ENCODE measurements at places on chromosomes 11 and 22. TPM values are rescaled to one million over a fixed set of nuclear protein-coding genes. Genes with fewer than 3 reads are reported as not detected.

BIRC2 gene
- 53.5 TPM for total RNA-seq

MCHR1 gene
- not detected for total RNA-seq

OAF gene
- 30.3 TPM for total RNA-seq

NXPE2 gene
- total RNA-seq = not detected

OR2AG2 gene
- total RNA-seq = not detected

MUC6 gene
- not detected for total RNA-seq

- H3K27me3 ChIP-seq = peaks cover under 1% of the 10 kb centered on the region
- no peak for DNase-seq
- H3K4me3 ChIP-seq = no peak overlapping the region
- no peaks in the 10 kb centered on the region for H3K36me3 ChIP-seq
Measured at GRCh38 chr11:119481667-119482400, 58.9 kb upstream of the THY1 start.

GRCh38 chr11:63635762-63636465 is 21.7 kb upstream of the PLAAT3 start:
- H3K4me3 ChIP-seq = no peak overlapping the region
- peak; percentile 72 for DNase-seq
- H3K27me3 ChIP-seq = no peaks in the 10 kb centered on the region
- peaks cover 1% of the 10 kb centered on the region for H3K36me3 ChIP-seq

GRCh38 chr11:44658506-44658850 is 68.3 kb upstream of the TSPAN18 start:
- peak; percentile 21 for DNase-seq
- no peak overlapping the region for H3K4me3 ChIP-seq
- no peaks in the 10 kb centered on the region for H3K36me3 ChIP-seq
- no peak overlapping the region for H3K27ac ChIP-seq

- no peaks in the 10 kb centered on the region for H3K27me3 ChIP-seq
- H3K36me3 ChIP-seq = no peaks in the 10 kb centered on the region
- no peak for DNase-seq
Measured at GRCh38 chr11:103633068-103633788, 403.2 kb upstream of the DDI1 start.

DNA sequence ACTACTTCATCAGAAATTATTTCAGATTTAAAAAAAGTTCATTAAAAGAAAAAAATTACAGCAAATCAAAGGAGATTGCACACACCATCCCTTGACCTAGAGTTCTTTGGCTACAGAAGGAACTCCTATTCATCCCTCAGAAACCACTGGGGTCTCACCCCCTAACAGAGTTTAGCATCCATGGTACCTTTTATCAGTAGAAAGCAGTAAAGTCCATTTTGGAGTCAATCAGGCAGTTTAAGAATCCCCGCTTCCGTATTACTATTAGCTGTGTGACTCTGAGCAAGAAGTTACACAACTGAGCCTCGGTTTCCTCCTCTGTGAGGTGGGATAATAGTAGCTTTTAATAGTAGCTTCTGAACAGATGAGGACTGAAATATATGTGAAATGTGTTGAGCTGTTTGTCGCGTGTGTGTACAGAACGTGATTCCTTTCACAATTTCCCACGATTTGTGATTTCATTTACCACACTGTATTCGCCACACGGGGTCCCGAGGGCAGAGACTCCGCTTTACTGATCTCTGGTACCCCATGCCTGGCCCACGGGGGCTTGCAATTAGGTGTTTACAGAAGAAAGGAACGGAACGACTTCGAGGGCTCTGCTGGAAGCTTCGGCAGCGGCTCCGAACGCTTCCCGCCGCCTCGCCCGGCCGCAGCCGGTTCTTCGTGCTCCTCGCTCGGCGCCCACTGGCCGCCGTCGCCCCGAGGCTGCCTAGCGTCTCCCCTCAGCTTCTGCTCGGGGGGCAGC is 72.5 kb upstream of the ZBED5 start:
- H3K4me1 ChIP-seq = peaks cover 28% of the 10 kb centered on the region
- H3K27ac ChIP-seq = peak overlapping the region; percentile 98
- H3K36me3 ChIP-seq = no peaks in the 10 kb centered on the region
- no peak for DNase-seq
- H3K4me3 ChIP-seq = peak overlapping the region; percentile 75

DNA sequence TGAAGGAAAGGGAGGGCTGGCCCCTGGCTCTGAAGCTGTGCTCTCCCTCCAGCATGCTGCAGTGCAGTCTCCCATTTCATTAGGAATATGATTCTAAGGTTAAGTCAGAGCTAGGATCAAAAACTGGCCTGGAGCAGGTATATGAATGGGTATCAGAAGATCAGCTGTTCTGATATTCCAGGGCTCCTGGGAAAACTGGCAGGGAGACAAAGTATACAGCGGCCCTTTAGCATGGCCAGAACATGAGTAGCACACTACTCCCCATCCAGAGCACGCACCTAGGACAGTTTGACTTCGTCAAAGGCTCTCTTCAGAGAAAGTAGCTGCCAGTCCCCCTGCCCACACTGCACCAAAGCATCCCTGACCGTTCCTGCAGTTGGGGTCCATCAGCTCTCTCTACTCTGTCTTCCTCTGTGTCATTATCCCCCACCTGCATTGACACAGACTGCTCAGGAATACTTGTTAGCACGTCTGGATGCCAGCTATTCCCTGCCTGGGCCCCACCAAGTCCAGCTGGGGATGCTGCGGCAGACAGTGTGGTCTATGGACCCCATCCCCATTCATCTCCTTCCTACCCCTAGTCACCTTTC is 4.0 kb upstream of the FCHSD2 start:
- no peak overlapping the region for H3K27ac ChIP-seq
- H3K4me1 ChIP-seq = peaks cover 14% of the 10 kb centered on the region
- no peak for DNase-seq
- H3K36me3 ChIP-seq = no peaks in the 10 kb centered on the region
- no peak overlapping the region for H3K4me3 ChIP-seq

DNA sequence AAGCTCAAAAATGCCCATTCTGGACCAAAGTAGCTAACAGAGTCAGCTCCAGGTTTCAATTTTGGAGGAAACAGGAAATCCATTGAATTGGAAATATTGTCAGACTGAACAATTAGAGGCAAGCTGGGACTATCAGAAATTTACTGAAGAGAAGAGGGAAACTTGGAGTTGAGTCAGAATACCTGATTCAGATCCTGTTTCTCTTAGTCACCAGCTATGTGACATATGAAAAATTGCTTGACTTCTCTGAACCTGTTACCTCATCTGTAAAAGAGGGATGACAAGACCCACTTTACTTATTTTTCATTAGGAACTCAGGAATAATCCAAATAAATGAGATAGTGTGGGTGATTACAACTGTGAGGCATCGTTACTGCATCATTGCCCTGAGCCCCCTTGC is 148.9 kb upstream of the CADM1 start:
- H3K4me1 ChIP-seq = no peaks in the 10 kb centered on the region
- no peaks in the 10 kb centered on the region for H3K36me3 ChIP-seq
- H3K27me3 ChIP-seq = no peaks in the 10 kb centered on the region

- H3K4me1 ChIP-seq = no peaks in the 10 kb centered on the region
- H3K27me3 ChIP-seq = no peaks in the 10 kb centered on the region
- H3K36me3 ChIP-seq = no peaks in the 10 kb centered on the region
- DNase-seq = no peak
Measured at GRCh38 chr11:17845431-17845881, 110.9 kb downstream of the KCNC1 start.

DNA sequence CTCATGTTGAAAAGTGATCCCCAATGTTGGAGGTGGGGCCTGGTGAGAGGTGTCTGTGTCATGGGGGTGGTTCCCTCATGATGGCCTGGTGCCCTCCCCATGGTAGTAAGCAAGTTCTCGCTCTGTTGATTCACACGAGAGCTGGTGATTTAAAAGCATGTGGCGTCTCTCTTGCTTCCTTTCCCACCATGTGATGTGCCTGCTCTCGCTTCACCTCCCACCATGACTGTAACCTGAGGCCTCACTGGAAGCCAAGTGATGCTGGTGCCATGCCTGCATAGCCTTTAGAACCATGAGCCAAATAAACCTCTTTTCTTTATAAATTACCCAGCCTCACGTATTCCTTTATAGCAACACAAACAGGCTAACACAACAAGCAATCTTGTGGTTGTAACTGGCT is 52.4 kb downstream of the VSIG10L2 start:
- no peak overlapping the region for H3K27ac ChIP-seq
- H3K36me3 ChIP-seq = no peaks in the 10 kb centered on the region
- no peaks in the 10 kb centered on the region for H3K4me1 ChIP-seq
- H3K27me3 ChIP-seq = no peaks in the 10 kb centered on the region
- no peak overlapping the region for H3K4me3 ChIP-seq
- no peak for DNase-seq

- H3K4me3 ChIP-seq = no peak overlapping the region
- no peak overlapping the region for H3K27ac ChIP-seq
- no peaks in the 10 kb centered on the region for H3K27me3 ChIP-seq
- no peaks in the 10 kb centered on the region for H3K36me3 ChIP-seq
- H3K4me1 ChIP-seq = peaks cover 7% of the 10 kb centered on the region
Measured at GRCh38 chr11:60700689-60701468, 1.5 kb downstream of the MS4A8 start.

DNA sequence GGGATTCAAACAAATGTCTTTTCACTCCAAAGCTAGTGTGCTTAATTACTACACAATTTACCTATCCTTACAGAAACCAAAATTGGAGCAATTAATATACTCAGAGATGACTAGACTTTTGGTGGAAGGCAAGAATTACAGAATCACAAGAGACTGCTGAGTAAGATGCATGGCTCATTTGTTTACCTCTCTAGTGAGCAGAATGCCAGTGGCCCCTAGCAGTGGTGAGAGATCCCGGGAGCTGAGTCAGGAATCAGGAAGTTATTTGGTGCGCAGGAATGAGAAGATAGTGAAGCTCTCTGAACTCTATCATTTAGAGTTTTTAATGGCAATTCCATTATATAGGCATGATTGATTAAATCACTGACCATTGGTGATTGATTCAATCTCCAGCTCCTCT is 188.9 kb upstream of the SESN3 start:
- no peak for DNase-seq
- no peaks in the 10 kb centered on the region for H3K36me3 ChIP-seq
- no peak overlapping the region for H3K27ac ChIP-seq
- H3K27me3 ChIP-seq = no peaks in the 10 kb centered on the region
- H3K4me3 ChIP-seq = no peak overlapping the region
- H3K4me1 ChIP-seq = no peaks in the 10 kb centered on the region

DNA sequence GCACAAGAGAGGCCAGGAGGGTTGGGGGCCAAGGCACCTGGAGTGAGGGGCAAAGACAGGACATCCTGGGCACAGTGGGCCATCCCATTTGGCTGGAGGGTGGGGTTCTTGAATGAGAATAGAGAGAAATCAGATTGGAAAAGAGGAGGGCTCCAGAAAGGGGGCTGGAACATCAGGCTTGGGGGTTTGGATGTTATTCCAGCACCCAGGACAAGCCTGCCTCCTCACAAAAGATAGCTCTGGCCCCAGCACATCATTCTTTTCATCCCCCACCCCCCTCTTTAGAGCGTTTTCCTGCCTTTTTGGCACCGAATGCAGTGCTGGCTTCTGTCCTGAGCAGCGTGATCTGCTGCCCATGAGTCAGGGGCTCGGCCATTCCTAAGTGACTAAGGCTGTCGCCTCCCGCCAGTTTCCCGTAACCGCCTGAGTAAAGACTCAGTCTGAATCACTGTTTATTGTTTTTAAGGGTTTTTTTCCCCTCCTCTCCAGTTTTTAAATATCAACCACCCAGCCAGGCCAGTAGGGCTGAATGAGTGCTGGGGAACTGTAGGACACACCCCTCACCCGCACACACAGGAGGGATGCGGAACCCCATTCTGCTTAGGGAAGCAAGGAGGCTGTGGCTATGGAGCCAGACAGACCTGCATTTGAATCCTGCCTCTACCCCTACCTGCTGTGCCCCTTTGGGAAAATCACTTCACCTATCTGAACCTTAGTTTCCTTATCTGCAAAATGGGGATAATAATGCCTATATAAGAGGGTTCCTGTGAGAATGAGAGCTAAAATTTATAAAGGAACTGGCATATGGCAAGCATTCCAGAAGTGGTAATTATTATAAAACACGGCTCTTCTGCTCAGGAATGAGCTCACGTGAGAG is 32.4 kb upstream of the NAV2 start:
- no peak overlapping the region for H3K4me3 ChIP-seq
- no peaks in the 10 kb centered on the region for H3K36me3 ChIP-seq
- H3K27me3 ChIP-seq = no peaks in the 10 kb centered on the region
- H3K27ac ChIP-seq = peak overlapping the region; percentile 48

DNA sequence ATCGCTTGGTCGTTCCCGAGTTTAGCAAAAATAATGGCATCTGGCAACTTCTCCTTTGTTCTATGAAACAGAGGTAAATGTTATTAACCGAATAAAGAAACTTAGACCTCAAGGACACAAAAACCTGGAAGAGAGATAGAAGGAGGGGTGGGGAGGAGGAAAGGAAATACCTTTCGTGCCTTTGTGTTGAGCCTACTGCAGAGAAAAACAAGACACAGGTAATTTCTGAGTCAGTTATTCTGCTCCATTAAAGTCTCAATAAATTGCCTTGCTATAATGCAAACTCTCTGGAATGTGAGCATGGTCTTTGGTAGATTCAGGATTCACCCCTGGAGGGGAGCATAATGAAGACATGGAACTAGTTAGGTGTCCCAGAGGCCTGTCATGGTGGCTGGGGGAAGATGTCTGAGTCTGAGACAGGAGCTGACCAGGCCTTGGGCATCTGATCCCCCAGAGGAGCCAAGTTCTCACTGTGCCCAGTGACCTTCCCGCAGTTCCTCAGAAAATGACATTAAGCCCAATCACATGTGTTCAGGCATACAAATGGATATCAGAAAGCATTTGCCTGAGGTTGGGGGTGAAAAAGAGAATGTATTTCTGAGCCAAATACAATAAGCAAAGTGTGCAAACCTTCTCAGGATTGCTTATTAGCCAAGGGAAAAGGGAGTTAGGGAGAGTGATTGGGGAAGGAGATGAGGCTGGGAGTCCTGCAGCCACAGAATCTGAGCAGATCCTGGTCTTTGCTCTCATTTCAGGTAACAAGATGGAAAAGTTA is 72.6 kb upstream of the CADM1 start:
- no peak for DNase-seq
- H3K4me1 ChIP-seq = no peaks in the 10 kb centered on the region
- H3K4me3 ChIP-seq = no peak overlapping the region
- no peak overlapping the region for H3K27ac ChIP-seq
- no peaks in the 10 kb centered on the region for H3K36me3 ChIP-seq
- no peaks in the 10 kb centered on the region for H3K27me3 ChIP-seq

- H3K27me3 ChIP-seq = no peaks in the 10 kb centered on the region
- H3K4me3 ChIP-seq = no peak overlapping the region
- no peak overlapping the region for H3K27ac ChIP-seq
- no peak for DNase-seq
- 0 out of 2 replicates have a peak, but pooled peaks cover 2% of the 10 kb centered on the region for H3K4me1 ChIP-seq
- no peaks in the 10 kb centered on the region for H3K36me3 ChIP-seq
Measured at GRCh38 chr22:28379951-28380350, 299.7 kb downstream of the TTC28 start.

GRCh38 chr22:37198258-37199102 is 10.4 kb upstream of the C1QTNF6 start:
- H3K36me3 ChIP-seq = no peaks in the 10 kb centered on the region
- DNase-seq = peak; percentile 76
- peaks cover 48% of the 10 kb centered on the region for H3K4me1 ChIP-seq
- peak overlapping the region; percentile 68 for H3K4me3 ChIP-seq

All from Caco-2 (cell line).